D721Med (cell line): ENCODE measurements at places on chromosomes 6 and 20.

DNA sequence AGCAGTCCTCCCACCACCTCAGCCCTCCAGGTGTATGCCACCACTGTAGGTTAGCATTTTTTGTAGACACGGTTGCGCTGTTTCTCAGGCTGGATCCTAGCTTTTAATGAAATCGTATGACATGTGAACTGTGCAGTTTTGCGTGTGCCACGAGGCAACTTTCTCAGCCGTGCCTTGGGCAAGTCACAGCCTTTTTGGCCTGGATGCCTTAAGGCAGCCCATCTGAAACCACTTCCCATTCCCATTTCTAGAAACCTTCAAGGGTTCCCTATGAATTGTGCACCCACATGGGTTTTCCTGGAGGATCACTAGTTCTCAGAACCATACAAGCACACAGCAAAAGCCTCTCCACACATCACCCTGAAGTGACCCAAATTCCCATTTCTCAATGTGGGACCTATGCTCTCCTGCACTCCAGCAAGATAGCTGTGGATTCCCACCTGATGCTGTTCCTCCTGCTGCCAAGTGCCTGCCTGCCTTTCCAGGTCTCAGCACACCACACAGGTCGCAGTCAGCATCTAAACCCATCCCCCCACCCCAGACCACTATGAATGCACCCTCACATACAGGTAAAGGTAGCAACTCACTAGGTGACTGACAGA lies 28.9 kb downstream of the SNX5 start:
- DNase-seq, result no peak

GRCh38 chr6:11358904-11359830 lies 126.7 kb upstream of the NEDD9 start:
- no peak for DNase-seq

GRCh38 chr20:49697071-49697470 lies 16.6 kb downstream of the B4GALT5 start:
- no peak for DNase-seq

DNA sequence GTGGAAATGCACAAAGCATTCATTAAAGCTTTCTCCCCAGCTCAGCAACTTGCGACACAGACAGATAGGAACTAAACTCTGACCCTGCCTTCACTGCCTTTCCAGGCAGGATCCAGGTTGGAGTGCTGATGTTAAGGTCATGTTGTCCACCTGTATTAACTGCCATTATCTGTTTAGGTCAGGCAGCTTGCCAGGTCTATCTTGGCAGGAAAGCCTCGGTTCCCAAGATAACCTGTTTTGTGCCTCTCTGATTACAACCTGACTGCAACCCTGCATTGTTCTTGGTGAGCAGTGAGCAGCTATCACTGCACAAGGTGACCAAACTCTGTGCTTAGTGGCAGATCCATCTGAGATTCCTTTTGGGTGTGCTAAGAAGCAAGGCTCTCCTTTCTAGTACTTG lies 23.2 kb upstream of the ELOVL2 start:
- no peak for DNase-seq

DNA sequence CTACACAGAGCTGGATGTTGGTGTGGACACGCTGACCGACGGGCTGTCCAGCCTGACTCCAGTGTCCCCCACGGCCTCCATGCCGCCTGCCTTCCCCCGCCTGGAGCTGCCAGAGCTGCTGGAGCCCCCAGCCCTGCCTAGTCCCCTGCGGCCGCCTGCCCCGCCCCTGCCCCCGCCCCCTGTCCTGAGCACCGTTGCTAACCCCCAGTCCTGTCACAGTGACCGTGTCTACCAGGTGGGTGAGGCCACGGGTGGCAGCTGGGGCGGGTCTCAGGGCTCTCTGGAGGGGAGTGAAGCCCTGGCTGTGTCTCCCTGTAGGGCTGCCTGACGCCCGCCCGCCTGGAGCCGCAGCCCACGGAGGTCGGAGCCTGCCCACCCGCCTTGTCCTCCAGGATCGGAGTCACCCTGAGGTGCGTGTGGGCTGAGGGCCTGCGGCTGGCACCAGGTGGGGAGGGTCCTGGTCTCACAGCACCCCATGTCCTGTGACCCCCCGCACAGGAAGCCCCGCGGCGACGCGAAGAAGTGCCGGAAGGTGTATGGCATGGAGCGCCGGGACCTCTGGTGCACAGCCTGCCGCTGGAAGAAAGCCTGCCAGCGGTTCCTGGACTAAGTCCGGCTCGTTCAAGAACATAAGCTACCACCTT lies 2.9 kb downstream of the SLC2A4RG start:
- DNase-seq, result no peak

DNA sequence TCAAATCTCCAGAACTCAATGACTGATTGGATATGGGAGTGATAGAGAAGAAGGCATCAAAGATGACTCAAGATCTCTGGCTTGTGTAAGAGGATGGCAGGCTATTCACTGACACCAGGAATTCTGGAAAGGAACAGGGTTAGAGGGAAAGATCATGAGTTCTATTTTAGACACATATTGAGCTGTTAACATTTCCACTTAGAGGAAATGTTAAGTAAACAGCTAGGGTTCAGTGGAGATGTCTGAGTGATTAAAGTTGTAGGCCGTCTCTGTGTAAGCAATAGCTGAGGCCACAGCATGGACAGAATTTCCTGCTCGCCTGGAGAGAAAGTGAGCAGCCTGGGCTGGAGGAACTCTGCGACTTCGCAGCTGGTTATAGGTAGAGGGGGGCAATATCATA lies 21.0 kb downstream of the ZC3H12D start:
- DNase-seq, result no peak

GRCh38 chr20:62952968-62953838 lies 694 bp downstream of the SLC17A9 start:
- no peak for DNase-seq

GRCh38 chr6:79137671-79138070 lies 59.6 kb upstream of the PHIP start:
- no peak for DNase-seq

GRCh38 chr20:23446505-23446904 lies 6.2 kb downstream of the CST11 start:
- DNase-seq, result no peak

DNA sequence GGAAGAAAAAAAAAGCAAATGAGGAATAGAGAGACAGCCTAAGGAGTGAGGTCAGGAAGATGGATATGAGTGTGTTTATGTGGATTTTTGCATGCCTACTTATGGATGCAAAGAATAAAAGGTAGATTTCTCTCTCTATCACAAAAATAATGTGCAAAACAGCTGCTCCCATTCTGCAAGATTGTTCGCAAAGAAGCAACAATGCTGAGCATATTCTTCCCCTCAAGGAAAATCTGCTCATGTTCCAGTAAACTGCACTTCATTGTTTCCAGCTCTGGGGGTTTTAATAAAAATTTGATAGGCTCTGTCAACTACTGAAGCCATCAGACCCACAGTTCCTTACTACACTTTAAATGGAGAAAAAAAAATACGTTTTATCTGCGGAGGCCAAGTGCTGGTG lies 177.3 kb downstream of the COL9A1 start:
- DNase-seq, result no peak

DNA sequence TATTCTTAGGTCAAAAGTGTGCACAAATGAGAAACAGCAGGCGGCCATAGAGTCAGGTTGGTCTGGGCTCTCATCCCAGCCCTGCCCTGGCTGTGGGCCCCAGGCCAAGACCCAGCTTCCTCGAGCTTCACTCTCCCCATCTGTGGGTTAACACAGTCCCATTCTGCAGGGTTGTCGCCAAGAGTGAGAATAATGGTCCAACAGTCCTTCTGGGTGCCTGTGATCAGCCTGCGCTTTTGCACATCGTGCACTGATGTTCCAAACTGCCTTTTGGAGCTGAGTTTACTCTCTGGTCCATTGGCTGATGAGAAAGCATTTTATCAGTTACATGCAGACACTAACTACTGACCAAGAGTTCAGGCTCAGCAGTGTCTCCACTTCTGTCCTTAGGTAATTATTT lies 82.6 kb downstream of the INSM1 start:
- no peak for DNase-seq

DNA sequence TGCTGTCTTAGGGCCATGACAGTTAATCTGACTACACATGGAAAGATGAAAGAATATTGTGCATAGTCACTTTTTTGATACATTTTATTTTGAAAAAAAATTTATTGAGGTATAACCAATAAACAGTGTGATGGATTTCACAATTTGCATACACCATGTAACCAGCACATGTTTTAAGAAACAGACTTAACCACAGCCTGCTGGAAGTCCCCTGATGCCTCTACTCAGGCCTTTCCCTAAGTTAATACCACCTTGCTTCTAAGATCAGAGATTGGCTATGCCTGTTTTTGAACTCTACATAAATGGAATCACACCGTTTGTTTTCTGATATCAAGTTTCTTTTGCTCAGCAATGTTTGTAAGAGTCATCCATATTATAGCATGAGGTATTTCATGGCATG lies 136.3 kb downstream of the CFAP61 start:
- no peak for DNase-seq

DNA sequence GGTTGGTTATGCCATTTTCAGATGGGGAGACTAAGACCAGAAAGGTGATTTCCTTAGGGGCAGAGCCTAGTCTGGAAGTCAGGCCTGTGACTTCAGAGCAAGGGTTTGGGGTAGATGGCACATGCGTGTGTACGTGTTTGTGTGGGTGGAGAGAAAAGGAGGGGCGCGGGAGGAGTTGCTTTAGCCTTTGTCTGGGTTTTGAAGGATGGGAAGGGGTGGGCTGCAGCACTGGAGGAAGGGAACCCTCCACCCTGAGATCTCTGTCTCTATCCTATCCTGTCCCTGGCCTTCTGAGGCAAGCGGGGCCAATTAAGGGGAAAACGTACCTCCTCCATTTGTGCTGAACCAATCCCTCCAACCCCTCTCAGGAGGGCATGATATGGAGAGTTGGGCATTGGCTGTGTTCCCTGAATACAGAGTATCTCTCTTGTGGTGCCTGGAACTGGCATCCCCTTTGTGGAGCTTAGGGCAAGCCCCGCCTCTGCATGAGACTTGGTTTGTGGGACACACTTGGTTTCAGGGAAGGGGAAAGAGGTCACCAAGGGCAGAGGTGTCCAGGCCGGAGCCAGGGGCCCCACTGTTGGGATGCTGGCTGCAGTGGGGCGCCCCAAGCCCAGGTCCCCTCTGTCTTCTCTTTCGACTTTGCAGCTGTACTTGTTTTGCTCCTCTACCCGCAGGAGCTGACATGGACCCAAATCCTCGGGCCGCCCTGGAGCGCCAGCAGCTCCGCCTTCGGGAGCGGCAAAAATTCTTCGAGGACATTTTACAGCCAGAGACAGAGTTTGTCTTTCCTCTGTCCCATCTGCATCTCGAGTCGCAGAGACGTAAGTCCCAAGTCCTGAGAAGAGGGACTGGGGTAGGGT lies at the start of gene DBNDD2:
Gene DBNDD2, plus strand, starts transcription at position 507 of the 863 bp plus-strand sequence. Its CDS starts 179 bp downstream, at position 686.
- DNase-seq, result no peak

GRCh38 chr20:13533946-13534345 lies 104.8 kb downstream of the TASP1 start:
- DNase-seq, result no peak

DNA sequence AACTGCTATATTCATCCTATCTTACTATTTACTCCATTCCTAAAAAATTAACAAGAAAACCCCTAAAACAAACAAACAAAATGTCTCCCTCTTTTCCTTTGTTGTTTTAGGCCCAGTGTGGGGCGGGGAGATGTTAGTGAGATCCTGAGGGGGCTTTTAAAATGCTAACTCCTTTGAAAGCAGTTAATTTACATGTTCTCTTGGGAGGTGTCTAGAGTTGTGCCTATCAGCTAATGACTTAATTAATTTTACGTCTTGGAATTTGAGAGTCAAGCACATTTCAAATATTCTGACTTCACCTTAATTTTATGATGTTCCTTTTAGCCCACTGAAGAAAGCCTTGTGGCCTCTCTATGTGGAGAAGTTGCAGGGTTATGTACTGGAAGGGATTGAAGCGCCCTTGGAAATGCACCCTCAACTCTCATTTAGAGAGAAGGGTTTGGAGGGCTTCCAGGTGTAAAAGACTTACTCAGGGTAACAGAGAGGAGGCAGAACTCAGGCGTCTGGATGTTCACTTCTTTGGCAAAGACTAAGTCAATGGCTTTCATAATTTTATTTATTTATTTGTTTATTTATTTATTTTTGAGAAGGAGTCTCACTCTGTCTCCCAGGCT lies 4.9 kb downstream of the SASH1 start:
- no peak for DNase-seq

DNA sequence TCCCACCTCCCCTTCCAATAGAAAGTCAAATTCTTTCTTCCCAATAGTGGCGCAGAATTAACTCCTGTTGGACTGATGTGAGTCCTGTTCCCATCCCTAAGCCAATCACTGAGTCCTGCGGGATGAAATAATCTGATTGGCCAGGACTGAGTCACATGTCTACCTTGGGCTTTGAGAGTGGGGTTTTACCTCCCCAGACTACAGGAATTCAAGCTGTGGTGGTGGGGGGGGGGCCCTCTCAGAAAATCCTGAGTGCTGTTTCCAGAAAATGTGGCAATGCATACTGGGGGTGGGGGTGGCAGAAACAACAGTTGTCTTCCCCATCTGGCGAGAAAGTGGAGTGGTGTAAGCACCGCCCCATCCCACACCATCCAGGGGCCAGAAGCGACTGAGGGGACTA lies 65.7 kb downstream of the CTCFL start:
- DNase-seq, result no peak

DNA sequence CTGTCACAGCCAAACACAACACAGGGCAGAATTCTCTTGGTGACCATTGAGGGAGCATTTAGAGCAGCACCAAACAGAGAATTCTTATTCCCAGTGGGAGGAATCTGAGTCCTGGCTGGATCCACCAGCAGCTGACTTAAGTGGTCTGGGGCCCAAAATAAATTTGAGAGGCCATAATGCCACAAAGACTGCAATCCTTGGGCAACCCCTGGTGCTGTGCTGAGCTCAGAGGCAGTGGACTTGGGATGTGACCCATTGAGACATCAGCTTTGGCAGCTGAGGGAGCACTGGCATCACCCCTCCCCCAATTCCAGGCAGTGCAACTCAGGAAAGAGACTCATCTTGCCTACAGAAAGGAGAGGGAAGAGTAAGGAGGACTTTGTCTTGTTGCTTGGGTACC lies 48.6 kb upstream of the THBS2 start:
- DNase-seq, result no peak

DNA sequence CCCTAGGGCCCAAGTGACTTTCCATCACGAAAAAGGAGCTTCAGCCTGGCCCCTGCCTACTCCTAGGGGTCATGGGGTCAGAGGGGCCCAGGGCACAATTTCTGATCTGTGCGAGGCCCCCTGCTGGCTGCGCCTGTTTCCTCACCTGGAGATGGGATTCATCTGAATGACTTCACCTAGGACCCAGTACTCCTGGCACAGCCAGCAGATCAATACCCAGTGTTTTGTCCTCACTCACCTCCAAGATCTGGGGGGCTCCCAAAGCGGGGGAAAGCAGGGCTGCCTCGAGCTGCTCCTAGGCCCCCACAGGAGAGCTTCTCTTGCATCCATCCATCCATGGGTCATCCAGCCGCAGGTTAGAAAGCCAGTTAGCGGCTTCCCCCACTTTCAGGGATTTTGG lies 33.8 kb downstream of the CD40 start:
- peak; percentile 46 for DNase-seq

DNA sequence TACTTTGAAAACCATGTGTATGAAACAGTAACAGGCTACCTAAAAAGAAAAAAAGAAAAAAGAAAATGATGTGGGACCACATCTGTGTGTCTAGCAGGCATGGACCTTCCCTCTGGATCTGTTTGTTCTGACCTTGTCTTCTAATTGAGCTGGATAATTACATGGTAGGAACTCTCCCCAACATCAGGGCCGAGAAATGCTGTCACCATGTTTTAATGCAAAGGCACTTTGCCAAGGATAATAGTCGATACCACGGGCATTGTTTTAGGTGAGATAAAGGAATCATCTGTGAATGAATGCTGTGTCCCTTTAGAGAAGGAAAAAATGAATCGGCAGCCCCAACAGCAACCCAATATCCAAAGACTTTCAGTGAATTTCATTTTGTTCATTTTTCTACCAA lies 149.1 kb downstream of the ZDHHC14 start:
- no peak for DNase-seq
